CD4-positive, alpha-beta T cell treated with Interleukin-6 for 4 hours (primary cell): ENCODE measurements at places on chromosomes 16 and 17.
A peak's percentile ranks its signal among the peaks of the same experiment; 100 is the strongest.

GRCh38 chr16:63458846-63459245 lies 1422.6 kb upstream of the CDH8 start:
- DNase-seq: no peak

DNA sequence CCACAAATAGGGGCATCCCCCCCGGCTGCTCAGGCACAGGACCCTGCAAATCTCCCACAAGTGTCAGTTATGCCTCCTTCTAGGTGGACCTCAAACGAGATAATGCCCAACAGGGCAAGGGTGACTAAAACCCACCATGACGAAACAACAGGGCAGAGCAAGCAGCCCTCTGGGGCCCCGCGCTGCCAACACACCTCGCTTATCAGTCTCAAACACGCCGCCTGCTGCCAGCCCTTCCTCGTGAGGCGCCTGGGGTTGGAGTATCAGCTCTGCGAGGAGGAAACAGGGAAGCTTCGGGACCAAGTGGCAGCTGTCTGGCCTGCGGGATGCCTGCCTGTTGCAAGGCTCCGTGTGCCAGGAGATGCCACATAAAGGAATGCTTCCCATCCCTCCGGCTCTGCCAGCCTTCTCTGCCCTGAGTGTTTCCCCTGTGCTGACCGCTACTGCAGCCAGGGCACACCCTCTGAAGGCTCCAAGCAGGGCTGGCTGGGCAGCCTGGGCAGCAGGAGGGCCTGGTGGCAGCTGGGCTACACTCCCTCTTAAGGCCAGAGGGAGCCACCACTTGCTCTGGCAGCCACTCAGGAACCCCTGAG lies 2.5 kb downstream of the SMIM5 start:
- DNase-seq: no peak

- no peak for DNase-seq
Observed at GRCh38 chr16:65105171-65105570, 16.7 kb downstream of the CDH11 start.

GRCh38 chr17:5699814-5700213 lies 115.5 kb upstream of the NLRP1 start:
- DNase-seq: no peak

- no peak for DNase-seq
Observed at GRCh38 chr16:56985288-56985961, 3.9 kb upstream of the NLRC5 start.

DNA sequence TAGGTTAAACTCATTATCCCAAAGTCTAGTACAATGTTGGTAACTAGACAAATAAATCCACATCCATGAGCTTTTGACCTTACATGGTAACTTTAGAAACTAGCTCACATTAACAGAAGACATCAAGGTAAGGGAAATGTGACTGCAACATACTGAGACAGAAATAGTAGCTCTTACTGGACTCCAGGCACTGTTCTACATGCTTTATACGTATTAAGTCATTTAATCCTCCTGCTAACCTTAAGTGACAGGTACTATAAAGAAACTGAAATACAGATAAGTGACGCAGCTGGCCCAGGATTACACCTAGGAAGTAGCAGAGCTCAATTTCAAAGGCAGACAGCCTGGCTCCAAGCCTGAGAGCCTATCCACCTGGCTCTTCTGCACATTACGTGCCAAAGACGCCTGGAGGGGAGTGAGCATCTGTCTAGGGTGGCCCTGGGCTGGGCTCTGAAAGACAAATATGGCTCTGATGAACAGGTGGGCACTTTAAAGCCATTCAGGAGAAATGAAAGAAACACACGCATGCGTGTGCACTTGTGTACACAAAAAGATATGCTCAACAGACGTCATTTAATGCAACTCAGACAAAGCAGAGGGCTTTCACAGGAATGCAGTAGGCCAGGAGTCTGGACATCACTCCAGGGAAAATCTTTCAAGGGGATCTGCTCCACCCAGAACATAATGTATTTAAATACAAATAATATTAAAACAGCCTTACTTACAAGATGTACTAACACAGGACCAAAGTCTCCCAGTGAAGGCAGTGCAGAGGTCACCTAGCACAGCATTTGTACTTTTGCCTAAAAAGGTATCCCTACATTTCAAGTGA lies 4.4 kb downstream of the ZC3H7A start:
- DNase-seq: peak; percentile 32

DNA sequence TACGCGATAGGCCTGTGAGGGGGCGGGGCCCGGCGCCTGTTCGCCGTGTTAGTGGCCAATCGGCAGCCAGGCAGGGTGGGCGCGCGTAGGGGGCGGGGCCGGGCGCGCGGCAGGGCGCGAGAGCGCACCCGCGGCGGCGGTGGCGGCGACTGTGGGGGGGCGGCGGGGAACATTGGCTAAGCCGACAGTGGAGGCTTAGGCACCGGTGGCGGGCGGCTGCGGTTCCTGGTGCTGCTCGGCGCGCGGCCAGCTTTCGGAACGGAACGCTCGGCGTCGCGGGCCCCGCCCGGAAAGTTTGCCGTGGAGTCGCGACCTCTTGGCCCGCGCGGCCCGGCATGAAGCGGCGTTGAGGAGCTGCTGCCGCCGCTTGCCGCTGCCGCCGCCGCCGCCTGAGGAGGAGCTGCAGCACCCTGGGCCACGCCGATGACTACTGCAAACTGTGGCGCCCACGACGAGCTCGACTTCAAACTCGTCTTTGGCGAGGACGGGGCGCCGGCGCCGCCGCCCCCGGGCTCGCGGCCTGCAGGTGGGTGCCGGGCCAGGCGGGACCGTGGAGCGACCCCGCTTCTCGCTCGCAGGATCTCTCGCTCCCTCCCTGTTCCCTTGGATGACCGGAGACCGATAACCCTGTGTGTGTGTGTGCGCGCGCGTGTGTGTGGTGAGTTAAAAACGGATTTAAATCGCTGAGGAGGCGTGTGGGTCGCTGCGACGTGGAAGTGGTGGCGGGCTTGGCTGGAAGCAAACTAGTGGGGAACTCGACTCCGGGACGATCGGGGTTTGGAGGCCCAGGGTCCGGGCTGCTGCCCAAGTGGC lies at the start of gene NFATC3:
TSS of gene NFATC3 (plus strand) at position 112 of the 813 bp plus-strand sequence. CDS start at position 424, 312 bp downstream.
- peak; percentile 100 for DNase-seq

GRCh38 chr17:72382971-72383722 lies 262.3 kb downstream of the SOX9 start:
- DNase-seq: no peak

- peak; percentile 56 for DNase-seq
Observed at GRCh38 chr17:56595831-56596690, 2.6 kb downstream of the NOG start.

DNA sequence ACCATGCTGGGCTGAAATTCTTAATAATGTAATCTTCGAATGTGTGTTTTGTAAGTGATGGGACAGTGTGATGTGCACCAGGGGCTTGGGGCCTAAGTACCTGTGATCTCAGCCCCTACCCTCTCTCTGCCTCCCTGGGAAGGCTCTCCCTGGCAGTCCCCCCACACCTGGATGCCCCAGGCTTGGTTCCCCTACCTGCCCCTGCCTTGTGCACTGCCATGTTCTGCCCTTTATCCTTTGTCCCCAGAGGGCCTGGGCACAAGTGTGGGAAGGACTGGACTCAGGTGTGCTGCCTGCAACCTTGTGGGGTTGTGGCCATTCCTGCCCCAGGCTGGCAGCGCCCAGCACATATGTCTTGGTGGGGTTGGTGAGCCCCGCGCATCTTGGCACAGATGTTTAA lies 55.4 kb upstream of the CREBBP start:
- DNase-seq: no peak

DNA sequence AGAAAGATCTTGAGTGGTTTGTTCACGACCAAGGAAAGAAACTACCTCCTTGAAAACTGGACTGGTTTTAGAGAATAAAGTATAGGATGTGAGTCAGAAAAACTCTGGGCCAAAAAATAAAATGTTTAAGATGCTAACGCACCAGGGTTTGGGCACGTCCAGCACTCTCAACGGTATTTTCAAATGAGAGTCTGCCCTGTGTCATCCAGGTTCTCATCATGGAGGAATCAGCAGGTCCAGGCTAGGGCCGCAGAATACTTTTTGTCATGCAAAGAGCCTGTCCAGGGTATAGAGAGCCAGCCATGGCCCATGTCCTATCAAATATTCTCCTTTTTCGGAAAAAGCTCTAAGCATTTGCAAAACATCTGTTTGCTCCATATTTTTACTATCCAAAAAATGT lies 2.4 kb downstream of the NXN start:
- DNase-seq: no peak

DNA sequence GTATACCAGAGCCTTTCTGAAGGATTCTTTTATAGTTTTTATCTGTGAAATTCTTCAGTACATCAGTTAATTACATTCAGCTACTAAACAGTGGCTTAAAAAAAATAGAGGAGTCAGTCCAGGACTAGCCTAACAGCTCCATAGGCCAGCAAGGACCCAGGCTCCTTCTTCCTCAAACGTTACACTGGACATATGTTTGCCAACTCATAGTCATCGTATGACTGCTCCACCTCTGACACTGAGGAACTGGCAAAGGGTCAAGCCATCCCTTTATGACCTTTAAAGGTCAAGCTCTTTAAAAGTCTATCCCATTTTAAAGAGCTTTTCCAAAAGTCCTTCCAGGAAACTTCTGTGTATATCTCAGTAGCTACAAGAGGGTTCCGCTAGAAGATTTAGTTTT lies 36.6 kb downstream of the PHLPP2 start:
- no peak for DNase-seq

- DNase-seq: no peak
Observed at GRCh38 chr17:70172449-70172848, 3.1 kb downstream of the KCNJ2 start.

DNA sequence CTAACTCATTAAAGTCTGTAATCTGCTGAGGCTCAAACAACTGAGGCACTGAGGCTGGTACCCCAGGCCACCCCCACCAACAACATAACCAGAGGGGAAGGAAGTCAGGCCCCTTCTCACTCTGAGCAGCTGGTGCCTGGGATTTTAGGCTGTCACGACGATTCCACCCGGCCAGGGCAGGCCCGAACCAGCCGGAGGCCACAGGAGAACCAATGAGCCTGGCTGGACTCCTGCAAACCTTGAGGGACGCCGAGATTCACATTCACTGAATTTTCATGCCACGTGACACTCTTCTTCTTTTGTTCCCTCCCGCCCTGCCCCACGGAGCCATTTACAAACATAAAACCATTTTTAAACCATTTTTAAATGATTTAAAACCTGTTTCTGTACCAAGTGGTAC lies 48.1 kb downstream of the RPH3AL start:
- no peak for DNase-seq

DNA sequence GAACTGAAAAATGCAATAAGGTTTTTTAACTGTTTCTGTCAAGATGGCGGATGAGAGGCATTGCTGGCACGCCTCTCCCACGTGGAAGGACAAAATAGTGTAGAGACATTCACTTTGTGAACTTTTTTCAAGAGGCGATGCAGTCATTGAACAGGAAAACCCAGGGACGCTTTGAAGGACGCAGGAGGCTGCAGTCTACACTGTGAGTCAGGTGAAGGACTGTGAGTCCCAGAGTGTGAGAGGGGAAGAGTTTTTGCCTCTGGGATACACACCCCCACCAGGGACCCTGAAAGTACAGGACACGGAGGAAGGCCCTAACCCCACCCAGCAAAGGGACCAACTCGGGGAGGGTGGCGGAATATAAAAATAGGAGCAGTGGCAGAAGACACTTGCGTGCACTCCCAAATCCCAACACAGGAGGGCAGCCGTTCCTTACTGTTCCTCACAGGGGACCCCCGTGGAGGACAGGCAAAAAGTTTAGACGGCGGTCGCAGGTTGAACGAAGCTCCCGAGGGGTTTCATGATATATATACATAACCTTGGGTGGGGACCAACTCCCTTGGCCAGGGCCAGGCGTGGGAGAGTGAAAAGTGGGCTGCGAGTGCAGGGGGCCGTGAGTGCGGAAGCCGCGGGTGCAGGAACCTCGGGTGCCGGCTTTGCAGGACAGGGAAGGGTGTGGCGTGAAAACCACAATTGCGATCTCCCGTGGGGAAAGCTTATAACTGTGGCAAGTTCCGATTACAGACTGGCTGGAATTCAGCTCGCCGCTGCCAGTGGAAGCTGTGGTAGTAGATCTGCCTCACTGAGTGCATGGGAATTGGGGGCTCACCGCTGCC lies 82.0 kb upstream of the ALOX12 start:
- DNase-seq: peak; percentile 78

DNA sequence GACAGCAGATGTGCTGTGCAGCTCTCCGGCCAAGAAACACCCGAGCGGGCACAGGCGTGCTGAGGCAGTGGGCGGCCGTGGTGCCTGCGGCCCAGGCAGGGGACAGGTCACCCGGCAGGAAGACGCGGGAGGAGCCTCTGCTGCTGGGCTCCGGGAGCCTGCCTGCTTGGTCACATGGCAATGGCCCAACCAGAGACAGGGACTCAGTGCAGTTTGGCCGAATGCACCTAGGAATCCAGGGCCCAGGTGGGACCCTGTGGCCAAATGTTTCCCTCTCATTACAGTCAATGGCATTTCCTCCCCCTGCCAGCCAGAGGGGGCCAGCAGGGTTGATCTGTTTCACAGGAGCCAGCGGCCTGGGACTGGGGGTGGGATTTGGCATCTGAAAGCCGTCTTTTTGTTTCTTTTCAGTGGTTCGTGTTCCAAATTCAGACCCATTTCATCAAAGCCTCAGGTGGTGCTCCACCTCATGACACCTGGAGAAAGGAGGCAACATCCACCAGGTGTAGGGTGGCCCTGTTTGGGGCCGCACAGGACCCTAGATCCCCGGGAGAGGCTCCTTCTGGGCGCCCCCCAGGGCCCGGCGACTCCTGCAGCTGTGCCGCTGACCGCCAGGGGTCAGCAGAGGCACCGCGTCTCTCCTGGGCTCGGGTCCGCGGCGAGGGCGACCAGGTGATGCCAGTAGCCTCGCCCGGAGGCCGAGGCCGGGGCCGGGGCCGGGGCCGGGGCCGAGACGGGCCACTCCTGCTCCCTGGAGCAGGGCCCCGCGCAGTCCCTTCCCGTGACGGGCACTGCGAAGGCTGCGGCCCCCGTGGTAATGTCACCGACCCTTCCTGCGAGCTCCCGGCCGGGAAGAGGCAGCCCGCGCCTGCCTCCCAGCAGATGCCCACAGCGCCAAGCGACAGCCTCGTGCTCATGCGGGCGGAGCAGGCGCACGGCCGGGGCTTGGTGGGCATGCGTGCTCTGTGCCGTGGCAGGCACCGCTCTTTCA lies 118.5 kb downstream of the C16orf78 start:
- peak; percentile 62 for DNase-seq

GRCh38 chr17:49861150-49861884 lies 13.4 kb upstream of the TAC4 start:
- peak; percentile 69 for DNase-seq

- DNase-seq: no peak
Observed at GRCh38 chr17:14514973-14515372, 214.1 kb downstream of the HS3ST3B1 start.

GRCh38 chr16:620700-621525 lies 9.9 kb upstream of the WFIKKN1 start:
- no peak for DNase-seq

GRCh38 chr16:86496929-86497461 lies 13.3 kb upstream of the FOXF1 start:
- DNase-seq: no peak

- DNase-seq: no peak
Observed at GRCh38 chr17:55391244-55391757, 30.3 kb downstream of the MMD start.
